A673 (cell line): ENCODE measurements at places on chromosomes 2 and 18. TPM values are rescaled to one million over a fixed set of nuclear protein-coding genes. Genes with fewer than 3 reads are reported as not detected.

GRCh38 chr18:23523429-23524212, 20.3 kb downstream of the RMC1 start:
- no peak overlapping the region for H3K27ac ChIP-seq
- H3K4me1 ChIP-seq: no peaks in the 10 kb centered on the region
- peaks cover 57% of the 10 kb centered on the region for H3K36me3 ChIP-seq
- no peak for DNase-seq

Gene SPEG
- total RNA-seq: 8.4 and 15.7 TPM in 2 replicates

DNA sequence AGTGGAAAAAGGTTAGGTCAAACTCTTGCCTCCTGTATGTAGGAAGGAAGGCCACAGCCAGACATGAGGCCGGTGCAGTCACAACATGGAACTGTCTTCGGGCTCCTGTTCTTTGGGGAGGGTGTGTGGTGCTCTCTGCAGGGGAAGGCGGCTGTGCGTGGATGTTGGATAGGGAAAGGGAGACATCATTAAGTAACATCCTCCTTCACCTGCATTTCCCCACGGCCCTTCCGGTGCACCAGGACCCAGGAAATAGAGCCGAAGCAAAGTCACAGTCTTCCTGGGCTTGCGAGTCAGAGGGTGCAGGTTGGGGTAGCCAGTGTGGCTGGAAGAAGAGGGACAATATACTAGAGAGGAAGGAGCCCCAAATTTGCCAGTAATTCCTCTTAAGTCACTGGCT, 78.9 kb upstream of the SMAD7 start:
- no peaks in the 10 kb centered on the region for H3K27me3 ChIP-seq
- no peak for DNase-seq
- no peaks in the 10 kb centered on the region for H3K4me1 ChIP-seq
- no peak overlapping the region for H3K27ac ChIP-seq
- no peak overlapping the region for H3K4me3 ChIP-seq
- no peaks in the 10 kb centered on the region for H3K36me3 ChIP-seq

DNA sequence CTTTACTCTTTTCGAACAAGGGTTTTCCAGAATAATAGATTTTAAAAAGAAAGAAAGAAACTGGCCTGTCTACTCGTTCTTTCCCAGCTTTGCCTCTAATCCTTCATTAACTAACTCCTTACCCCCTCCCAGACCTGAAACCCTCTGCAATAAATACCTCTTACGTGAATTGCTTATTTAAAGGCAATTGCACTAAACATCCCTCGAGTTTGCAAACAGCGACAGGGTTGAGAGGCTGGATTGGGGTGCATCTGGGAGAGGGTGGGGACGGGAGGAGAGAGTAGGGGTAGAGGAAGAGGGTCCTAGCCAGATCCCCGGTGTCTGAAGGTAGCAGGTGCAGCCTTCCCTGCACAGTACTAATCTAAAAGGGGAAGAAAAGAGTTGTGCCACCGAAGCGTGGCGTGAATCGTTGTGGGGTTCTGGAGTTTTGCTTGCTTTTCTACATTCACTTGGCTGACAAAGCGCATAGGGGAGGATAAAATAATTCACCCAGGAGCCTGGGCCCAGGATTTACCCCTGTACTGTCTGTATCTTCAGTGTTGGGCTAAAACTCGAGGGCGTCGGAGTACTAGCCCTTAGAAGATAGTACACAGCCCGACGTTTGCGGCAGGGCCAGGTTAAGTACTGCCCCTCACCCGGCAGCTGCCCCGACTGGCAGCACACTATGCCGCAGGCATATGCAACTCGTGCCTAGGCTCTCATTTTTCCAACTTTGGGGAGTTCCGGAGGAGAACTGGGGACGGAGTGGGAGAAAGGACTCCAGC, 1.9 kb upstream of the NEUROD1 start:
- no peak for DNase-seq
- H3K4me1 ChIP-seq: peaks cover 11% of the 10 kb centered on the region
- H3K36me3 ChIP-seq: no peaks in the 10 kb centered on the region
- no peak overlapping the region for H3K27ac ChIP-seq
- H3K4me3 ChIP-seq: no peak overlapping the region
- H3K27me3 ChIP-seq: peaks cover 99% of the 10 kb centered on the region
